ENCODE measurements at places on chromosomes 7 and 10.

DNA sequence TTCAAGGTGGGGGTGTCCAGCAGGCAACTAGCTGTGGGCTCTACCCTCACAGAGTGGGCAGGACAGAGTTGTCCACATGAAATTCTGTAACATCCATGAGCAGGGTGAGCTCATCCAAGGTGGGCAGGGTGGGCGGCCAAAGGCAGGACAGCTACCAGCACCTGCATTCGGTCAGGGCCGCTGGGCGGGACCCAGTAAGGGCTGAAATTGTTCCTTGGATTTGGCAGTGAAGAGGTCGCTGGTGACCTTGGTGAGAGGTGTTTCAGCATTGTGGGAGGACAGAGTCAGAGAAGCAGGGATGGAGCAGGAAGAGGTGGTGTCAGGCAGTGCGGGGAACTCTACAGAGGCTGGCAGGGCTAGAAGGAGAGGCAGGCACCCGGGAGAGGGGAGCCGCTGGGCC lies 23.9 kb downstream of the ADCYAP1R1 start:
- no peak for DNase-seq

- no peak for DNase-seq
Measured at GRCh38 chr10:118403967-118404366, 61.8 kb upstream of the FAM204A start.

- DNase-seq = no peak
Measured at GRCh38 chr7:67990003-67990402, 993.4 kb downstream of the TYW1 start.

- DNase-seq = no peak
Measured at GRCh38 chr10:100659361-100660098, 85.9 kb upstream of the PAX2 start.

DNA sequence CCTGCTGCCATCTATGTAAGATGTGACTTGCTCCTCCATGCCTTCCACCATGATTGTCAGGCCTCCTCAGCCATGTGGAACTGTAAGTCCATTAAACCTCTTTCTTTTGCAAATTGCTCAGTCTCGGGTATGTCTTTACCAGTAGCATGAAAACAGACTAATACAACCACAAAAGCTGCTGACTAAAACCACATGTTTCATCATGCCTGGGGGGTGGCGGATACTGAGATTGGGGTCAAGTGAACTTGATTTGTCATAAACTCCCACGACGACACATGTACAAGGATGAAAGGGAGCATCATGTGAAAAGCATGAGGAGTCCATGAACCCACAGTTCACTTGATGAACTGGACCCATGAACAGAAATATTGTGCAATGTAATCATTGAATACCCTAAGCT lies 134.9 kb upstream of the ANK3 start:
- no peak for DNase-seq

- DNase-seq = no peak
Measured at GRCh38 chr7:40165216-40165615, 30.4 kb downstream of the SUGCT start.

- no peak for DNase-seq
Measured at GRCh38 chr10:79979310-79979975, 30.5 kb upstream of the SFTPD start.

DNA sequence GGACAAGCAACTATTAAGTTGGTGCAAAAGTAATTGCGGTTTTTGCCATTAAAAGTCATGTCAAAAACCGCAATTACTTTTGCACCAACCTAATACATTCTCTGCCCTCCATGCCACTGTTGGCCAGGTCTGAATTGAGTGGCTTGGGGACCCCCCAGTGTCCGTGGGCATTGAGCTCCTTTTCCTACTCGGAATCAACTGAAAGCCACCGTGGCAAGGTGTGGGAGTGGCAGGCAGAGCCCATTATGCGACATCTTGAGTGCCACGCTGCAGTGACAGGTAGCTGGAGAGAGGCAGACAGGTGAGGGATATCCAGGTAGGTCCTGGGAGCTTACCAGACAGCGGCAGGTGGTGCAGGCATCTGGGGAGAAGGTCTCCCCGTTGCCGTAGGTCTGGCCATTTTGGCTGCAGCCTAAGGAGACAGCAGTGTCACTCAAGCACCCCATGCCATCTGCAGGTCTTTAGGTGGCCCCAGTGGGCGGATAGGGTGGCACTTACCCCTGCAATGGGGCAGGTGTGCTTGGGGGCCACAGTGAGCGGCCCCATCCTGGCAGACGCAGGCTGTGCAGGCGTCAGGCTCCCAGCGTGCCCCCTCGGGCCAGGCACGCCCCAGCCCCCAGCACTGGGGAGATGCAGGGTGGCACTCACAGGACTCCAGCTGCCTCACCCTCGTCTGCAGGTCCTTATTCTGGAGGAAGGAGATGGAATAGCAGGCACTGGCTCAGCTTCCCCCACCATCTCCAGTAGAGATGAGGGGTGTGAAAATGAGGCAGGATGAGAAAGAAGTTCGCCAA lies 3.5 kb downstream of the KCP start:
- no peak for DNase-seq

DNA sequence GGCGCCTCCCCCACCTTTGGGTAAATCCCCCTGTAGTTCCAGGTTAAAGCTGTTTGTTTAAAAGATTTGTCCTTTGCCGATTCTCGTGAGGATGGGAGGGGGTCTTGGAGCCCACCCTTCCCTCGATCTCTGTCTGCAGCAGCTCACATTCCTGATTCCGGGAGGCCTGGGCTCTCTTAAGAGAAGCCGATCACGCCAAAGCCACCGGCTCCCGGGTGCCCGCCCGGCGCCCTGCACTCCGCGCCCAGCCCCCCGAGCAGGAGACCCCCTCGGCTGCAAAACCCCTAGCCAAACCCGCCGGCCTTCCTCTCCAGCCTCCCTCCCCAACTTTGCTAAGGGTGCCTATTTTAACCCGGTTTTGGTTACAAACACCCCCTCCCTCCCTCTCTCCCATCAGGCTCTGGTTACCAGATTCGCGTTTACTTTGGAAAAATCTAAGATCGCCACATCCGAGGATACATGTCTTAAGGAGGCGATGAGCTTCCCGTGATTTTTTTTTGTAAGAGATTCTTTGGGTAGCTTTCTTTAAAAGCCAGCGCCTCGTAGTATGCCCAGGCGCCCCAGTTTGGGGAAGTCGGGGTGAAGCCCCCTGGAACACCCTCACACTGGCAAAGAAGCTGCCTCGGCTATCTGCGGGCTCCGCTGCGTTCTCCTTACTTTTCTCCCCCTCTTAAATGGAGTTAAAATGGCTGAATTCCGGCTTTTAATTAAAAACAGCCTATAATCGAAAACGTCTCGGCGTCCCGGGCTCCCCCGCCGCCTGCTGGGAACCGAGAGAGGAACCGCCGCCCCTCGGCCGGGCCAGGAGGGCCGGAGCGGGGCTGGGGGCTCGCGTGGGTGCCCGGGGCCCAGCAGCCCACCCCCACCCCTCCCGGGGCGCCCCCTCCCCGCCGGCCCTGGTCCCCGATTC lies 983 bp downstream of the TNRC18 start:
- no peak for DNase-seq

GRCh38 chr10:119462773-119463172 lies 79.7 kb downstream of the RGS10 start:
- no peak for DNase-seq

- no peak for DNase-seq
Measured at GRCh38 chr7:22442187-22442881, 57.7 kb downstream of the STEAP1B start.

- no peak for DNase-seq
Measured at GRCh38 chr10:42959833-42960232, 117.0 kb upstream of the RET start.

DNA sequence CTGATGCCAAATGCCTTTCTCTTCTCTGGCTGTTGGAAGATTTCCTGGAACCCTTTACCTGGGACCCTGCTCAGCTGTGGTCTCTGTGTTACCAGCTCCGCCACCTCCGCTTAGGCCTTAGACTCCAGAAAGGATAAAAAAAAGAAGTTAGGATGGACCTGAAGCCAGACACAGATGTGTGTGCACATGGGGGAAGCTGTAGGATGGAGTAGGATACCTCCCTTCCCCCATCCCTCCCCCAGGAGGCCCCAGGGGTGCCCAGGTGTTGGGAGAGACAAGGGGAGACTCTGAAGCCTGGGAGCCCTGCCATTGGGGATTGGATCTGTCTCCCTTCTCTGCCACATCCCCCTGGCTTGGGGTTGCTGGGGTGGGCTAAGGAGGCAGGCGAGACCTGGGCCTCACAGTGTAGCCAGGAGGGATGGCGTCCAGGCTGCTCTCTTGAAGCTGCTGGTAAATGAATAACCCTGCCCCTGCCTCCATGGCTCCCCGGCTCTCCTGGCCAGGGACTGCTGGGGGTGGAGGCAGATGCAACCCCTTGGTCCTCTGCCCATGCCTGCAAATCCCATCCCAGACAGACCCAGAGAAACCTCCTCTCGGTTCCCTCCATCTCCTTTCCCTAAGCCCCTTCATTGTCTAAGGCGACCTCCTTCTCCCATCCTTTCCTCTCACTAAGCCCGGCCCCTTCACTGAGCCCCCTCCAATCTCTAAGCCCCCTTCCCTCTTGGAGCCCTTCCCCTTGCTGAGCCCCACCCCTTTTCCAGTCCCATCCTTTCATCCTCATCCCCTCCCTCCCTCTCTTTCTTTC lies 8.0 kb downstream of the CLDN3 start:
- DNase-seq = no peak

DNA sequence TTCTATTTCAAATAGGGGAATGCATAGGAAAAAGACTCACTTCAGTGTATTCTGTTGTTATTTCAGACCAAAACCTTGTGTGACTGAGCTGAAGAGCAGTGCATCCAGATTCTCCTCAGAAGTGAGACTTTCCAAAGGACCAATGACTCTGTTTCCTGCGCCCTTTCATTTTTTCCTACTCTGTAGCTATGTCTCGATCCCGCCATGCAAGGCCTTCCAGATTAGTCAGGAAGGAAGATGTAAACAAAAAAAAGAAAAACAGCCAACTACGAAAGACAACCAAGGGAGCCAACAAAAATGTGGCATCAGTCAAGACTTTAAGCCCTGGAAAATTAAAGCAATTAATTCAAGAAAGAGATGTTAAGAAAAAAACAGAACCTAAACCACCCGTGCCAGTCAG lies 12.0 kb downstream of the TET1 start:
- no peak for DNase-seq

GRCh38 chr7:132333301-132333700 lies 243.0 kb downstream of the PLXNA4 start:
- DNase-seq = no peak

GRCh38 chr10:63467841-63468240 lies 2.1 kb upstream of the JMJD1C start:
- no peak for DNase-seq

DNA sequence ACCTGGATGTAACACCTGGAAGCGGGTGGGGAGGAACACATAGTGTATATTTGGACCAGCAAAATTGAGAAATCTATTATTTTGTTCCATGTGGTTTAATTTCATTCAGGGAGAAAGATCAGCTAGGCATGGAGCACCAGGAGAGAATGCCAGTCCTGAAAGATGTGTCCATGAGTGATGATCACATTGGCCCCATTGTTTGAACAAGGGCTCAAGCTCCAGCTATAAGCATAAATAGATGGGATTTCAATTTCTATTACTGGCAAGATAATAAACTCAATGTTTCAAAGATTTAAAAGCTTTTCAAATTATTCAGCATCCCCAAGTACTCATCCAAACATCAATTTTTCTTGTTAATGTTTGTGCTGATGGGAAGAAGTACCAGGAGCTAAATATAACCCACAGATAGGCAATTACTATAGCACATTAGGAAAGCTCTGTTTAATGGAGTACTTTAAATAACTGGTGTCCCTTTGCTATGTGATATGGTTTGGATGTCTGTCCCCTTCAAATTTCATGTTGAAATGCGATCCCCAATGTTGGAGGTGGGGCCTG lies 275.3 kb upstream of the PHYHIPL start:
- no peak for DNase-seq

- no peak for DNase-seq
Measured at GRCh38 chr10:72328045-72328828, 26.5 kb downstream of the DNAJB12 start.

- DNase-seq = no peak
Measured at GRCh38 chr10:18005445-18005780, 53.7 kb downstream of the SLC39A12 start.

All from stimulated activated CD4-positive, alpha-beta T cell treated with anti-CD3 and anti-CD28 coated beads, TNF-alpha, amount 100 ng/mL, for 1 hour (primary cell).